ENCODE measurements at places on chromosomes 12 and 14. TPM values are rescaled to one million over a fixed set of nuclear protein-coding genes. Genes with fewer than 3 reads are reported as not detected.

DNA sequence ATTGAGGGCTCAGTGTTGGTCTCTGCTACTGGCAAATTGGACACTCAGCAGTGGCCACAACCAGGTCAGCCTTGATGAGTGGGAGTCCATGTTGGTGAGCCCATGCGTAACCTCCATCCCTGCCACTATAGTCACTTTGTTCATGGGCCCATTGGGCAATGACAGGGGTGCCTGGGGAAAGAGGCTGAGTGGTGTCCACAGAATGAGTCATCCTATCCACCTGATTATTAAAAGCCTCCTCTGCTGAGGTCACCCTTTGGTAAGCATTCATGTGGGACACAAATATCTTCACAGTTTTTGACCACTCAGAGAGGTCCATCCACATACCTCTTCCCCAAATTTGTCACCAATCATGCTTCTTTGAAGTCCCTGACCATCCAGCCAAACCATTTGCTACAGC, 50.0 kb downstream of the FIGNL2 start:
- DNase-seq = no peak

- no peak for DNase-seq
Observed at GRCh38 chr12:41946106-41946505, 198.6 kb downstream of the GXYLT1 start.

The SLC39A5 gene
- total RNA-seq = not detected

The NOC4L gene
- total RNA-seq = 6.8 TPM

The IFNG-AS1 gene
- total RNA-seq = not detected

The CAPZA3 gene
- not detected for total RNA-seq

Measured in fibroblast of lung (primary cell).